ENCODE measurements at places on chromosomes 7 and 10.

DNA sequence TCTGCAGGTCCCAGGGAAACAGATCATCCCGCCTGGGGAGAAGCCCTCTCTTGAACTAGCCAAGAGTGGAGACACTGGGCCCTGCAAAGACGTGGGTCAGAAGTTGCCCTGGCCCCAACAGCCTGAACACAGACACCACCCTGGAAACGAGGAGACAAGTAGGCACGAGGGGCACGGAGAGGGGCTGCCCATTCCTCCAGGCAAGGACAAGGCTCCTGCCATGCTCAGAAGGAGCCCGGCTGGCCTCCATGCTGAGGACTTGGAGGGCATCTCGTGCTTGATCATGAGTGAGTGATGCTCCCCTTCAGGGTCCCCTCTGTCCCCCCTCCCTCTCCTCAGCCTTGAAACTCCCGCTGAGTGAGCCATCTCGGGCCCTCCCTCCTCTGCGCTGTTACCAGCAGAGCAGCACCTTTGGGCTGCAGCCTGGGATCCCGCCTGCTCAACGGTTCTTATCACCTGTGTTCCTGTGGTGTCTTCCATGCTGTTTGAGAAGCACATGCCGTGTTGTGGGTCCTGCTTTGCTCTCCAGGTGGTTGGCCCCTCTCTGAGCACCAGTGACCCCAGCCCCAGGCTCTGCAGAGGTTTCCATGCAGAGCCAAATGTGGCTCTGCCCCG lies 544.3 kb downstream of the TCERG1L start:
- no peak for DNase-seq

DNA sequence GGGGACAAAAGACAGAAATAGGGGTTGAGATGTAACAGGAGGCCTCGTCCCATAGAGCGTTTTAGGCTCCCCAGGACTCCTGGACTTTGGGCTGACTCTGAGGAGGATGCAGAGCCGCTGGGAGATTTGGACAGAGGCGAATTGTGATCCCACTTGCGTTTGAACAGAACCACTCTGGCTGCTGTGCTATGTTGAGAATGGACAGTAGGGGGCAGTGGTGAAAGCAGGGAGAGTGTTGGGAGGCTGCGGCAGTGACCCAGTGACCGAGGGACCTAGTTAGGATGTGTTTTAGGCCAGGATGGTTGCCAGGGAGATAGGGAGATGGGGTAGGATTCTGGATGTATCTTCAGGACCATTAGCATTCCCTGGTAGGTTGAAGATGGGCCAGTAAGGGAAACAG lies 271.6 kb downstream of the CCDC3 start:
- no peak for DNase-seq

DNA sequence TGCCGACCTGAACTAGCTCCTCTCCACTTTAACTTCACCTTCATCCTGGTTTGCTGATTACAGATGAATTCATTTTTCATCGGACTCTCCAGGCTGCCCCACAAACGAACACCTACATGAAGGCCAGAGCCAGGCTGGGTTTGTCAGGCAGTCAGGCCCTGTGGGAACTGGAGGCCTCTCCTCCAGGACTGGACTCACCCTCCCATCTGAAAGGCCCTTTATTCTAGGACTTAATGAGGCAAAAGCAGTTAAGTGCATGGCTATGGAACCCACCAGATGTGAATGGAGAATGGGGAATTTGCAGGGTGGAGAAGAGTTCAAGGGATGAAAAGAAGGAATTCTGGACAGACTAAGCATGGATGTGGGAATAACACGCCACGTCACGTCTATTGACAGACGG lies 170.8 kb downstream of the ARHGAP12 start:
- DNase-seq = no peak

DNA sequence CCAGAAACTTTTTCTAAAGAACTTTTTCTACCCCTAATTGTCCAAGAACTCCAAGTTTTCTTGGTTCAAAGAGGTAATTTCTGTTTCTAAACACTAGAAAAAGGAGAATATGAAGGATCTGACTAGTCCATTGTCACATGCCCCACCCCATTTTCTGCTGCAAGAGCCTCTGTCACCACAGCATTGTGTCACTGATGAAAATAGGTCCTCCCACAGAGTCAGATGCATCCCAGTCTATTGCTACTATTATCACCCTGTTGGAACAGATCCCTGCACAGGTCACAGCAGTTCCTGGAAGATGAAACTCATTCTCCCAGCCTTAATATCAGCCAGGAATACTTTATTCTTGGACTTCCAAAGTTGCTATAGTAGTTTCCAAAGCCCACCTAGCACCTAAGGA lies 7.5 kb upstream of the CFTR start:
- no peak for DNase-seq

- no peak for DNase-seq
Measured at GRCh38 chr7:134175334-134176036, 48.3 kb downstream of the LRGUK start.

- no peak for DNase-seq
Measured at GRCh38 chr10:24378126-24378920, 169.4 kb downstream of the KIAA1217 start.

DNA sequence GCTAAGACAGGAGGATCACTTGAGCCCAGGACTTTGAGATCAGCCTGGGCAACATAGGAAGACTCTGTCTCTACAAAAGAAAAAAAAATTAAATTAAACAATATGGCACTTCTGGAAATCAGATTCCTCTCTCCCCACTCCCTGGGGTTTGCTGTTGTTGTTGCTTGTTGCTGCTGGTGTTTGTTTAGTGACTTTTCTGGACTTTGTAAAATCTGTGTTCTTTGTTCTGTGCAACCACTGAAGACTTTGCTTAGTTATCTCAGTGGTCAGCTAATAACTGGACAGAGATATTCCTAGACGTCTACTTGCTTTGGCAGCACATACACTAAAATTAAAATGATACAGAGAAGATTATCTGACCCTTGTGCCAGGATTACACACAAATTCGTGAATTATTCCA lies 10.3 kb upstream of the WIPI2 start:
- DNase-seq = no peak

GRCh38 chr7:1124816-1125602 lies 35.0 kb downstream of the ZFAND2A start:
- DNase-seq = no peak

DNA sequence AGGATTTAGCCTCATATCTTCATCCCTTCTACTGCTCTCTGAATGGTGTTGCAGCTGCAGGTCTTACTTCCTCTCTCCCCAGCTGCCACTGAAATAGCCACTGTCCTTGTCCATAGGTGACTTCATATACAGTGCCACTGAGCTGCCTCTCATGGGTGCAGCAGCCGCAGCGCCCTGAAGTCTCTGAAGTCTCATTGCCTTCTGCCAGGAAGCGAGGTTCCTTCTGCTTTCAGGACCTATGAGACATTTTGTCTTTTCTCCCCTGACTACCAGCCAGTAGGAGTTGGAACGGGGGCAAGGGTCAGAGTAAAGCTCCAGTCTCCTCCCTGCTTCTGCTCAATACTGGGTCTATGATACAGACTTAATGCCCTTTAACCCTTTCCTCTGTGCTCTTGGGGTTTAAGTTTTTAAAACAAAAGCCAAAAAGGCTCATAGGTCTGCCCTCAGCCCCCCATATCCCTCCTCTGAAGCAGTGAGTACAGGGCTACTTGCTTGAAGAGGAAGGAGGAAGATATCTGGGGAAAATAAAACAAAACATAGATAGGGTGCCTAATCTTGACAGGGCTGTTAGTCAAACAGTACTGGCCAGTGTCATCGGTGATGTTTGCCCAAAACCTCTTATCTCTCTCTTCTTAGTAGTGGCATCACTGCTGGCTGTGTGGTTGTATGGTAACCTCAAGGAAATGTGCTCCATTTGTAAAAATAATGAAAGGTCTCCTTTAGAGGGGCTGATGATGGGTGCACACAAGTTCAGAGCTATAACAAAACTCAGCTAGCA lies 7.1 kb downstream of the PLCE1 start:
- DNase-seq = no peak

Measured in stimulated activated CD4-positive, alpha-beta T cell treated with anti-CD3 and anti-CD28 coated beads, Interleukin-4, amount 100 ng/mL, for 48 hours (primary cell).